Kidney tubule cell (primary cell): ENCODE measurements at places on chromosomes 4 and X.

DNA sequence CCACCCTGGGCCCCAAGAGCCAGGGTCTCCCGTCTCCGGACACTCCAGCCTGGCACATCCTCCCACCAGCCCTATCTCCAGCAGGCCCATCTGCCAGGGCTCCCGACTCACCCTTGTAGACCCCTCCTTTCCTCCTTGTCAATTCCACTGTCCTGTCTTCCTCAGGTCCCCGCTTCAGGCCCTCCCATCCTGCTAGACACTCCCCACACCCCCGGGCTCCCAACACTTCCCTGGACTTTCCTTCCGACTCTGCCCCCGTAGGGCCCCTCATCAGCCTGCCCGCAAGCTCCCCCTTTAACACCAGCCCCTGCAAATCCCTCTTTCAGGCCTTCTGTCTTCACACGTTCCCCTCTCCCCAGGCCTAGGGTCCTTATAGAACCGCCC is 1.1 kb downstream of the PRAF2 start:
- no peak for DNase-seq

DNA sequence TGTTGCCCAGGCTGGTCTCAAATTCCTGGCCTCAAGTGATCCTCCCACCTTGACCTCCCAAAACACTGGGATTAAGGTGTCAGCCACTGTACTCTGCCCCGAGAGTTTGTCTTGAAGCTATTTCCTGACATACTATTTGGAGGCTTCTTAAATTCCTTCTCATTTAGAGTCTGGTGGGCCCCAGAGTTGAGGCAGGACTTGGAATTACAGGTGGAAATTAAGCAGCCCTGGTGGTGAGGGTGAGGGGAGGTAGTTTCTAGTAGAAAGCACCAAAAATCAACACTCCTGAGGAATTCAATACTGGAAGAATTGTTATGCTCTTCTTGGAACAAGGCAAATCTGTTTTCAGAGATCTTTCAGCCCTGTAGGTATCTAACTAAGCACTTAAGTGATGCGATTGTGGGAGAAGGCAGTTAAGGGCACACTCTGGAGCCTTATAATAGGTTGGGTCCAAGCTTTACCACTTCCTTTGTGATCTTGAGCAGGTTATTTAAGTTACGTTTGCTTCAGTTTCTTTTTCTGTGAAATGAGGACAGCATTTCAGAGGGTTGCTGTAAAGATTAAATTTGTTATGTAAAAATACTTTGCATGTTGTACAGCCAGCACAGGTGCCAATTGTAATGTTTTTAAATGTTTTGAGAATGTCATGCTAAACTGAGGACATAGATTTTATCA is 200.7 kb downstream of the SOWAHB start:
- no peak for DNase-seq

DNA sequence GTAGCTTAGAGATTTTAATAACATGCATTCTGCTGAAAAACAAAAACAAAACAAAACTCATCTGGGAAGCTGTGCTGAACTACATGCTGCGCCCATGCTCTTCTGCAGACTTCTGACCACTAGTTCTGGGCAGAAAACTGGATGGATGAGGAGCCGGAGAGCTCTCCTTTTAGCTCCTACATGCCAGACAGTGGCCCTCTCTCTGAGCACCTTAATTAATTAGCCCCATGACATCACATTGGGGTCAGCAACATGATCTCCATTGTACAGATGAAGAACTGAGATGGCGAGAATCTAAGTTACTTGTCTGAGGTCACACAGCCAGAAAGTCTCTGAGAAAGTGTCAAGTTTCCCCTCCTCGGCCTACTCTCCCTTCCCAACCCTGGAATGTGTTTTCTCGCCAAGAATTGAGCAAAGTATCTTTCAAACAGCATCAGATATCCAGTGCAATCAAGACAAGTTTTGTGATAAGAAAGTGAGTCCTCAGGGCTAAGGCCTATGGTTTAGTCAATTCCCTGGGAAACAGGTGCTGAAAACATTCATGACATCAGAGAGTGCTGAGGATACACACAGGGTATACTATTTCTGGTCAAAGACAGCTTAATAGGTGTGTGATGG is 21.6 kb downstream of the SCD5 start:
- DNase-seq: no peak

DNA sequence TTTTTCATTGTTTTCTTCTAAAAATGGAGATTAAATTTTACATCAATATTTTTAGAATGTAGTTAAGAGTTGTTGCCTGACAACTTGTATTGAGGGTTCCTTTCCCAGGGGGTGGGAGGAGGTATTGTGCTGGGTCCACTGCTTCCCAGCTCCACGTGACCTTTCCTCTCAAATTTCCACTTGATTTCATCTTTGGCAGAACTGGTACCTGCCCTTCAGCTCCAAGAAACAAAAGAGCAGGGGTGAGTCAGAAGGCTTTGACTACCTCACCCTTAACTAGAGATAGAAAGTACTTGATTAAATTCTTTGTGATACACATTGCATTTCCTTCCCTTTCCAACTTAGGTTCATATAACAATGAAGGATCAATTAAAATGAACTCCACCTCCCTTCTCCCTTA is 19.7 kb downstream of the TRIM2 start:
- peak; percentile 80 for DNase-seq

GRCh38 chr4:14906805-14907204 is 95.5 kb upstream of the CPEB2 start:
- DNase-seq: peak; percentile 64

- DNase-seq: no peak
Observed at GRCh38 chr4:155696226-155696625, 29.6 kb downstream of the GUCY1A1 start.

DNA sequence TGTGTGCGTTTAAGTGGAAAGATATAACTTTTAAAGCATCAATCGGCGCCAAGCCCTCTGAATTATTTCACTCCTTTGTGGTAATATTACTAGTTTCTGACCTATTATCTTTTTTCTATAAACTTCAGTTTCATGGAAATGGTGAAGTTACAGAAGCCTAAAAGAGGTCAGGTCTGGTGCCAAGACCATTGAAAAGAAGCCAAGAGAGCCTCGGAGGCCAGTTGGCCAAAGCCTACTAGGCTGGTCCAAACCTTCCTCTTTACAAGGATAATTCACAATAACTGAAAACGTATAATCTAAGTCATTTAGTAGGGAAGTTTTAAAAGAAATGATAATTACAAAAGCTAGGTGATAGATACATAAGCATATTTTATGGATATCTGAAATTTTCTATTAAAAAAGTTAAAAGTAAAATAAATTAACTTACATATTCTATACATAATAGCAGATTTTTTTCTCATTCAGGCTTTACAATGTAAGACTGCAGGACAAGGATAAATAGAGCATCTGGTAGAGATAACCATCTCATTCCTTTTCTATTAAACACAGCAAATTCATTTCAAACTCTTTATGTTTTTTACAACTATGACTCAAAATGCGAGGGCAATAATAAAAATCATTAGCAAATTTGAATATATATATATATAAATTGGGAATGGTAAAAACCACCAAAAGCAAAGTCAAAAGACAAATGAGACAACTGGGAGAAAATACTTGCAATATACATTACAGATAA is 49.2 kb downstream of the WDFY3 start:
- no peak for DNase-seq

DNA sequence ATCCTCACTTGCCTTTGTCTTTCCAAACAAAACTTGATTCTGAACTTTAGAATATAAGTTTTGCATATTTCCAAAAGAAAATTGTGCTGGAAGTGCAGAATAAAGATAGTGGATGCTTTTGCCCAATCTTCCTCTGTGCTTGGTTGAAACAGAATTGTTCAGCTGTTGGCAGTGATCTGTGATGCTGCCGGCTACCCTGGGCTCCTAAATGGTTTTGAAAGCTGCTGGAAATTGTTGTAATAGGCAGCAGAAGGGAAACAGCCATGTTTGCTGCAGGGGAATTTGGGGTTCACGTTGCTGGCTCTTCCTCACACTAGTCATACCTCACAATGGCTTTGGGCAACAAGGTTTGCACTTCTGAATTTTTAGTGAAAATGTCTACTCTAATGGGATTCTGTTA is 398.0 kb downstream of the RAPGEF2 start:
- no peak for DNase-seq

DNA sequence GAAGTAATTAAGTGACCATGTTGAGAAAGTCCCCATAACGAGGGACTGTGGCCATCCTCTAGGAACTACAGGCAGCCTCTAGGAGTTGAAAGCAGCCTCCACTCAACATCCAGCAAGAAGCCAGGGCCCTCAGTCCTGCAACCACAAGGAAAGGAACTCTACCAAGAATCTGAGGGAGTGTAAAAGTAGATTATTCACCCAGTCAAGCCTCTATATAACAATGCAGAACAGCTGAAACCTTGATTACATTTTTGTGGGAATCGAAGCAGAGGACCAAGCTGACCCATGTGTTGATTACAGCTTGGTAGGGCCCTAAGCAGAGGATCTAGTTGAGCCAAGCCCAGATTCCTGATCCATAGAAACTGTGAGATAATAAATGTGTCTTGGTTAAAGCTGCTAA is 17.1 kb downstream of the RPS6KA6 start:
- DNase-seq: no peak

GRCh38 chr4:4391866-4392265 is 5.0 kb downstream of the NSG1 start:
- no peak for DNase-seq

DNA sequence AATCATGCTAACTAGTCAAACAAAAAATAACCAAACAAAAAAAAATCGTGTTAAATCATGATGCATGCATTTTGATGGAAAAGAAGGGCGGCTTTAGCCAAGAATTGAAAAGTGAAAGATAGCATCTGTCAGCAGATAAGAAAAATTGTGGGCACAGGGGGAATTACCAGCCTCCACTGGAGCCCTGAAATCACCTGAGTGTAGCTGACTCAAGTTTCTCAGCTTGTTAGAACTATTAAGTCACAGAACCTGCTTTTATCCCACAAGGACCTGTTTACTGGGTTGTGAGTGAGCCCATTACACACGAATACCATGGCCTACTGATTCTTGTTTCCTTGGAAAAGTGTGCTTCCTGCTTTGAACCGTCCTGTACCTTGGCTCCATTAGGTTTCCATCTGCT is 85.2 kb downstream of the COX18 start:
- DNase-seq: no peak

DNA sequence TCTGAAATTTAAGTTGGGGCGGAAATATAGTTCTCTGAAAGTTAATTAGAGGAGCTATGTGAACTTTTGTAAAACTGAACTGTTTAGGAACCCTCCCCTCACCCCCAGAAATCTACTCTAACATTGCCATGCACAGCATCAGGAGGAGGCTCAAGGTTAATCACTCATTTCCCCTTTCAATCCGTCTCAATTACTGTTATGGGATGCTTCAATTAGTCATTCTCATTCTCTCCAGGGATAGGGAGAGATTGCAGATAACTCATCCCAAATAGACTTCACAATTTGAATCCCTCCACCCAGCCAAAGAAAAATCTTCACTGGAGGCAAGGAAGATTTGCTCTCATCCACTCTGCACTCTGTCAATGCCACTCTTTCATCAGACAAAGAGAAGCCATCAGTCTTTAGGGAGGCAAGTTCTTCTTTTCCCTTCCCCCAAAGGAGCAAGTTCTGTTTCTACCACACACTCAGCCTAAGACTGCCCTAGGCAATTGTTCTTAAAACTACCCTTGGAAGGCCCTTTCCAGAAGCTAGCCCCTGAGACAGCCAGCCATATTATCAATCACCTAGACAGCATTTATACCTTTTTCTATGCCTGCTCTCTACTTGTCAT is 140.4 kb downstream of the SLC10A7 start:
- DNase-seq: no peak

- peak; percentile 79 for DNase-seq
Observed at GRCh38 chr4:7103031-7103606, 35.3 kb upstream of the GRPEL1 start.

DNA sequence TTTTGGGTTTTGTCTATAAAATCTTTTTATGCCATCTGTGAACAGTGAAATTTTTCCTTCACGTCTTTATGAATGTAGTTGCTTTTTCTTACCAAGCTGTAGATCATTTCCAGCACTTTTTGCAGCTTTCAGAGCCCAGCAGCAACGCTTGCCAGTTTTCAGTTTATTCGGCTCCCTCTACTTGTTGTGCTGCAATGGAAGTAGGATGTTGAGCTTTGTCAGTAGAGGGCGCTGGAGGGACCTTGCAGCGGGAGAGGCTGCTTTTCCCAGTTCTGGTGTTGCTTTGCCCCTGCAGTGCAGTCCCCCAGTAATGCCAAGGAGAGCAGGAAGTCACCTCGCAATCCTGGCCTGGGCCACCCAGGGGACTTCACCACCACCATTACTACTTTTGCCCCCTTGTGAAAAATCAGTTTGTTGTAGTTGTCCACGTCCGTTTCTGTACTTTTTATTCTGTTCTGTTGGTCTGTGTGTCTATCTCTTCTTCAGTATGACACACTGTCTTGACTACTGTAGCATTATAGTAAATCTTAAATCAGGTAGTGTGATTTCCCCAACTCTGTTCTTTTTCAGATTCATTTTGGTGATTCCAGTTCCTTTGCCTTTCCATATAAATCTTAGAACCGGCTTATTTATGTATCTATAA is 21.8 kb downstream of the CMC4 start:
- peak; percentile 55 for DNase-seq

DNA sequence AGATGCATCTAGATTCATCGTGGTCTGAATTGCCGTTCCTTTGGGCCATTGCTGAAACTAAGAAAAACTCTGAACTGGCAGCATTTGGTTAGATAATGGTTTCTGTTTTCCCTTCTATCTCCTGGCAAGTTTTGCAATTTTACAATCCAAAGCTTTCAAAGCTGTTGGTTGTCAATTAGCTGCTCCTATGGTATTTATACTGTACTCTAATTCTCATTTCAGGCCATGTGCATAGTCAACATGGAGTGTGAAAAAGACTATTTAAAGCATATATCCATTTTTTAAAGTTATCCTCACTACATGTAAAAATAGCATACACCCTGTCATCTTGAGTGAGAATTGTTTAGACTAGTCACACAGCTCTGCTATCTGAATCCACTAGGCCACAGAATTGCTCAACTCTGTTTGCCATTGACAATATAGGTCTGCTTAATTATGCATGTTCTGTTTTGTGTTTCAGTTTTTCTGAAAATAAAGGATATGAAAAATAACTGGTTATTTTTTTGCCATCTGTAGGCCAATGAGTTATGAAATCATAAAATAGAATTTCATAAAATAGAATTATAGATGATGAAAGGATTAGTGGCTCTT is 27.7 kb upstream of the TEC start:
- DNase-seq: no peak

GRCh38 chr4:39433878-39434492 is 24.7 kb downstream of the RPL9 start:
- no peak for DNase-seq

DNA sequence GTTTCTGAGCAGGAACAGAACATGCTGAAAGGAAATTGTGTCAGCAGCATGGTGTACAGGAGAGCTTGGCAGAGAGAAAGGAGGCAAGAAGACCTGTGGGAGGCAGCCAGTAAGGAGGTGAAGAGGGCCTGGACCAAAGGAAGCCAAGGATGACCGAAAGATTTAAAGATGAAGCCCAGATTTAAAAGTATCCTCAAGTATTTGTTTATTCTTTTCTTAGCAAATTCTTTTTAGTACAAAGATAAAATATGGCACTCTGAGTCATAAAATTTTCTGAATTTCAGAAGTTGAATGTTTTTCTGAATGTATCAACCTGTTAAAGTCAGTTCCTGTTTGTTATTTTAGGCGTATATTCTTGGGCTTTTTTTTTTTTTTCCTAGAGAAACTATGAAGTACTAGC is 3.5 kb downstream of the PKD2 start:
- DNase-seq: no peak
